ENCODE measurements at places on chromosomes 1 and 21.

- no peak for DNase-seq
Observed at GRCh38 chr1:41677620-41678019, 193.1 kb upstream of the EDN2 start.

DNA sequence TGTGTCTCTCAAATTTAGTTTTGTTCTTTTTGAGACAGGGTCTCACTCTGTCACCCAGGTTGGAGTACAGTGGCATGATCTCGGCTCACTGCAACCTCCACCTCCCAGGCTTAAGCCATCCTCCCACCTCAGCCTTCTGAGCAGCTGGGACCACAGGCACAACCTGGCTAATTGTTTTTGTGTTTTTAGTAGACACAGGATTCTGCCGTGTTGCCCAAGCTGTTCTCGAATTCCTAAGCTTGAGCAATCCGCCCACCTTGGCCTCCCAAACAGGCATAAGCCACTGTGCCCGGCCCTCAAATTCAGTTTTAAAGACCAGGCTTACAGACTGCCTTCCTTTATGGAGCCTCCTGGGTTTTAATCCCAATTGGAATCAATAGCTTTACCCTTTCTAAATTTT is 83.7 kb upstream of the SELENON start:
- no peak for DNase-seq

GRCh38 chr1:182444497-182444896 is 5.4 kb upstream of the RGSL1 start:
- no peak for DNase-seq

- no peak for DNase-seq
Observed at GRCh38 chr1:205989786-205990185, 13.4 kb downstream of the RAB7B start.

- DNase-seq: no peak
Observed at GRCh38 chr1:33098371-33098770, 17.4 kb downstream of the AZIN2 start.

GRCh38 chr1:77956464-77956863 is 22.4 kb downstream of the FUBP1 start:
- DNase-seq: no peak

DNA sequence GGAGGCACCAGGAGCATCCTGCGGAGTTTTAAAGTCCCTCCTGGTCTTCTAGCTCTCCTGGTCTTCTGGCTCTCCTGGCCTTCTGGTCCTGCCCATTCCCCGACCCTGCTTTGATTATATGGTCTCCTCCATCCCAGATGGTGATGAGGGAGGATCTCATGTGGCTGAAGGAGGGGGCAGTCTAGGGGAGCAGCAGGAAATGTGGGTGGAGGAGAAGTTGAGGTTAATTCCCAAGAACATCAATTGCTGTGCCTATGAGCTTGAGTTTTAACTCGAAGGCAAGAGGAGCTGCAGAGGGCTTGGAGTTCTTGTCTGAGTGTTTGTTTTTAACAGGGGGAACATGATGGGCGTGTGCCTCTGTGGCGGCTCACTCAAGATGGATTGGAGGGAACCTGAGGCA is 408.8 kb downstream of the MATN1 start:
- no peak for DNase-seq

- DNase-seq: no peak
Observed at GRCh38 chr21:31012133-31013089, 25.9 kb downstream of the KRTAP19-8 start.

DNA sequence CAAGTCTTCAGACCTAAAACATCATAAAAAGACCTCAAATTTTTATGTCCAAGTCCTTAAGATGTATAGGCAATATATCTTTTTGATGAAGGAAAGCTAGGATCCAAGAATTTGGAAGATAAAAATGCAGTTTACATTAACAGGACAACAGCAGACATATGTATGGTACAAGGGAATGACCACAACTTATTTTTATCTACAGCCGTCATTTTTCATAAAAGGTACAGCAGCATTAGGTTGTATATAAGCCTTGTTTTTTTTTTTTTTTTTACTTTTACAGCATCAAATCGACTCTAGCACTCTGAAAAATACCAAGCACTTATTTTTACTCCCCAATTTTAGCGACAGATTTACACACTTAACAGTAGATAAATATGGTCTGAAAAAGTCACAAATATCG is 1.3 kb downstream of the SRSF10 start:
- DNase-seq: no peak
